ENCODE measurements at places on chromosomes 2 and 18.

- DNase-seq = no peak
These were observed 598.9 kb upstream of the LINC00305 start for GRCh38 chr18:64747803-64748202.

DNA sequence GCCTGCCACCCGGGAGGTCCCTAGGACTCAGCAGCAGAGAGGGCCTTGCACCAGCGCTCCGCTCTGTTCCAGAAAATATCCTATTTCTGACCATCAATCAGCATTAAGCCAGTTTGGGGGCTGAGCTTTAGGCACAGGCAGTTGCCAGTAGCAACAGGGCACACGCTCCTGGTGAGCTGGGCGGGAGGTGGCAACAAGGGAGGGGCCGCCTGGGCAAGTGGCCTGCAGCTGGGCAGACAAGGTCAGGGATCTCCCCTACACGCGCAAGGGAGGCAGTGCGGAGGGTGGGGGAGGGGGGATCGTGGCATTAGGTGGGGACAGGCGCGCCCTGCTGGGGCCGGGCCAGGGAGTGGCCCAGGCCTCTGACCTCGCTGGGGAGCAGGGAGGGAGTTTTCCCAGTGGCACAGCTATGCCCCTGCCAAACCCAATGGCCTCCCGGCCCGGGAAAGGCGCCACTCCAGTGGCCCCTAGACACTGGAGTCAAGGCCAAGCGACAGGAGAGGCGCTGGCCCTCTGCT is 302.8 kb downstream of the NCKAP5 start:
- DNase-seq = no peak

- DNase-seq = no peak
These were observed 5.4 kb upstream of the ITGB6 start for GRCh38 chr2:160205505-160205904.

GRCh38 chr18:25314838-25315190 is 37.2 kb downstream of the ZNF521 start:
- DNase-seq = no peak

DNA sequence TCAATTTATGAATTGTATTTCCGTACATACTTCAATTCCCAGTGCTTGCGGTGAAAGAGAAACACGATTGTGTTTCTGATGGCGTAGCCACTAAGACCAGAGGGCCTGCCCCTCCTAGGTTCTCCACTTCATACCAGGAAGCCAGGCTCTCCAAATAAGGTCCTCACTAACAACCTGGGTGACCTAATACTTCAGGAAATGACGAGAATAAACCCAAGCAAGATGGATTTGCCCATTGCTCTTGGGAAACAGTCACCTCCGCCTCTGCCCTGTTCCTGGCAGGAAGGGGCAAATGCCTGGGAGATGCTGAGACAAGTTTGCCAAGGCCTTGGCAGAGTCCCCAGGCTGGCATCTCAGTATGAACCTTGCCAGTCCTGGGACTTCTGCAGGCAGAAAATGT is 41.8 kb downstream of the TTC32 start:
- DNase-seq = no peak

GRCh38 chr2:66874411-66874810 is 439.5 kb downstream of the MEIS1 start:
- no peak for DNase-seq

- no peak for DNase-seq
These were observed 4.8 kb upstream of the PDIA6 start for GRCh38 chr2:10817413-10817812.

DNA sequence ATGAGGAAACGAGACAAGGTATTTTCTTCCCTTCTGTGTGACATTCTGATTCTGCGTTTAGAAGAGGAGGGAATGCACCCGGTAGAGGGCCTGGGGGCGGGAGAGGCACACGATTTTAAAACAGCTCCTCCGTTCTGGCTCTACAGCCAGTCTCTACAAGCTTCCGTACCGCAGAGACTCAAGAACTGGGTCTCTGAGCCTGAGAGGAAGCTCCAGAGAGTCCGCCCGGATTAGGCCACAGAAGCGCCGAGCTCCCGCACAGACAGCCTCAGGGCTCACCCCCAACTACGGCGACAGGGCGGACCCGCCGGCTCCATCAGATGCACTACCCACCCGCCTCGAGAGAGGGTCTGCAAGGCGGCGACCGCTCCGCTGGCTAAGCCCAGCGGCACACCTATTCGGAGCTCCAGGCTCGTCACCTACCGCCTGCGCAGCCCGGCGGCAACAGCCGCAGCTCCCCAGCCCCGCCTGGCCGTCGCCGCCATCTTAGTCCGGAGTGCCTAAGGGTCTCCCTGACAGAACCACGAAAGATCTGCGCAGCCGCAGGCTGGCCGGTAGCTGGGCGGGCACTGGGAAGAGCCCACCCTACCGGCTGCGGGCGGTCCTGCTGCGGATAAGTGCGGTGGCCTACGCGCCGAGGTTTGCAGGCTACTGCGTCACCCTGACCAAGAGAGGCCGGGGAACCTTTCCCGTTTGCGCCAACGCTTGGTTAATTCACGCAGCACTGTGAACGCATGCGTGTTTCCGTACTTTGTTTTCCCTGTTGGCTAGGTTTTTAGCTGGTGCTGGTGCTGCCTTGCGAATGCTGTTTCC is at the start of gene NFU1:
TSS of gene NFU1 (minus strand) at position 498 of the 813 bp plus-strand sequence. CDS start at position 485, 13 bp downstream.
- peak; percentile 71 for DNase-seq

DNA sequence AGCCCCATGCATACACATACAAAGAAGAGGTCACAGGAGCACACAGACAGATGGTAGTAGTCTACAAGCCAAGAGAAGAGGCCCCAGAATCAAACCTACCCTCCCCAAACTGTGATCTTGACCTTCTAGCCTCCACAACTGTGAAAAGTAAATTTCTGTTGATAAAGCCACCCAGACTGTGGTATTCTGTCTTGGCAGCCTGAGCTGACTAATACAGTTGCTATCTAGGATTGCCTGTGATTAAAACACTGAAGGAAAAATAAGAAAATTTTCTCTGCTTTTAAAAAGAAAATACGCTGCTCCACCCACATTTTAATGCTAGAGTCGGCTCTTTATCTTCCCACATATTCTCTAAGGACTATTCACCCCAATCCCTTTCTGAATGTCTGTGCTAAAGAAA is 143.7 kb upstream of the TMEM200C start:
- DNase-seq = no peak

GRCh38 chr2:200762127-200762526 is 49.6 kb upstream of the BZW1 start:
- DNase-seq = no peak

DNA sequence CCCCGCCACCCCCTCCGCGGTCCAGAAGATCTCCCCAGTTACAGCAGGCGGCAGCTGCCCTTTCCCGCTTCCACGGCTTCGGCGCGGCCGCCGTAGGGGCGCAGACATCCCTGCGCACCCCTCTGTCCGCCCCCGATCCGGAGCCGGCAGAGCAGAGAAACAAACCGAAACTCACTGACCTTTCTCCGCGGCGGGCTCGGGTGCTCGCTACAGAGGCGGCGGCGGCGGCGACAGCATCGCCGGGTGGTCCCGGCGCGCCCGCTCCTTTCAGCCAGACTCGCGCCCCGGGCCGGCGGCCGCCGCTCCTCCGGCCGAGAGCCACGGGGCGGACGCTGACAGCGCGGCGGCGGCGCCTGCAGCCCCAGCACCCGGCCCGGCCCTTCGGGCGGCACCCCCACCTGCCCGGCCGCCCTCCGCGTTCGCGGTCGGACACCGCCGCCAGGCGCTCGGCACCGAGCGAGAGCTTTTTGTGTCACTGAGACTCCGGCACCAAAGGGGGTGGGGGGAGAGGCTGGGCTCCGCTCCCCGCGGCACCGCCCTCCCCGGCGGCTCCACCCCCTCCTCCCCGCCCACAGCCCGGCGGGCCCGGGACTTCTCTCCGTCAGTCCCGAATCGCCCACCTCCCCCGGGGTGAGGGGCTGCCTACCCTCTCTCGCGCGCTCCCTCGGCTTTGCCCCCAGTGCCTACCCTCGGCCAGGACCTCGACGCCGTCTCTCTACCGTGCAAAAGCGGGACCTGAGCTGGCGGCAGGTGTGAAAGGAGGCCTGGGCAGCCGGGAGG is 1.4 kb upstream of the RNF152 start:
- peak; percentile 67 for DNase-seq

- DNase-seq = no peak
These were observed 631 bp downstream of the MORN2 start for GRCh38 chr2:38876407-38876806.

DNA sequence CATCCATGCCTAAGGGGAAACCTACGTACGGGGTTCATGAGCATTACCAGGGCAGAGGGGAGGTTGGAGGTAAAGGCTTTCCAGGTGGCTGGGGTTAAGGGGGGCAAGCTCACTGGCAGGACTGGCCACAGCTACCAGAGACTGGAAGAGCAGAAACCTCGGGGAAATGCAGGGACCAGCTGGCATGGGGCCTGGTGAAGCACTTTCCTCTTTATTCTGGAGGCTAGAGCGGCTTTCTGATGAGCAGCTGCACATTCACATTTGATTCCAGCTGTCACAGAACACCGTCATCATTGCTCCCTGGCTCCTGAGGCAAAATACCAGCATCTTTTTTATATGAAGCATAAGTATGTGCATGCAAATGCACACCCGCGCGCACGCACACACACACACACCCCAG is 28.7 kb upstream of the LRRC30 start:
- DNase-seq = no peak

DNA sequence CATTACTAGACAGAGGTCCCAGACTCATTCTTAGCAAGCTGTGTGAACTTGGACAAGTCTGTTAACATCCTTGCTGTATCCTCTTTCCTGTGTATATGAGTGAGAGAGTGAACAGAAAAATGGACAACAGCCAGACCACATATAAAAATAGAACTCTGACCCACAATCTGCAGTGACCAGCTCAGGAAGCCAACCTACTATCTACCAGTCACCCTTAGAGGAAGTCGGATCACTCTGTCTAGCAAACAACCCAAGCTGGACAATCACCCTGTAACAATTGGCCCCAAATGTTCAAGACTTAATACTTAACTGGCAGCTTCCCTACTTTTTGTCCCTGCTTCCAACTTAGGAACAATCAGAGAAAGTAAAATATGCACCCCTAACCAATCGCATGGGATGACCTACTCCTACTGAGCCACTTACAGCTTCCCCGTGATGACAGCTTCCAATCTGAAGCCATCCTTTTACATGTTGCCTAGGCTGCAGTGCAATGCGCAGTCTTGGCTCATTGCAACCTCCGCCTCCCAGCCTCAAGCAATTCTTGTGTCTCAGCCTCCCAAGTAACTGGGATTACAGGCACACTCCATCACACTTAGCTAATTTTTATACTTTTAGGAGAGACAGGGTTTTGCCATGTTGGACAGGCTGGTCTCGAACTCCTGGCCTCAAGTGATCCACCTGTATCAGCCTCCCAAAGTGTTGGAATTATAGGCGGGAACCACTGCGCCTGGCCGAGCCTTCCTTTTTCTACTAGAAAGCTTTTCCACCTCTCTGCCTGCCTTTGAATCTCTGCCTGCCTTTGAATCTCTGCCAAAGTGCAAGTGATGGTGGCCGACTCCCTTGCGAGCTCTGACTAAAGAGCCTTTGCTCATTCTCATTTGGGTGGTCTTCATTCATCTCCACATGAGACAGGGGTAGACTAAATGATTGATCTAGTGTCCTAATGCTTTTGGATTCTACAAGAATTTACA is 158.3 kb upstream of the NDUFV2 start:
- no peak for DNase-seq

GRCh38 chr2:108904680-108905079 is 84.3 kb downstream of the EDAR start:
- no peak for DNase-seq

DNA sequence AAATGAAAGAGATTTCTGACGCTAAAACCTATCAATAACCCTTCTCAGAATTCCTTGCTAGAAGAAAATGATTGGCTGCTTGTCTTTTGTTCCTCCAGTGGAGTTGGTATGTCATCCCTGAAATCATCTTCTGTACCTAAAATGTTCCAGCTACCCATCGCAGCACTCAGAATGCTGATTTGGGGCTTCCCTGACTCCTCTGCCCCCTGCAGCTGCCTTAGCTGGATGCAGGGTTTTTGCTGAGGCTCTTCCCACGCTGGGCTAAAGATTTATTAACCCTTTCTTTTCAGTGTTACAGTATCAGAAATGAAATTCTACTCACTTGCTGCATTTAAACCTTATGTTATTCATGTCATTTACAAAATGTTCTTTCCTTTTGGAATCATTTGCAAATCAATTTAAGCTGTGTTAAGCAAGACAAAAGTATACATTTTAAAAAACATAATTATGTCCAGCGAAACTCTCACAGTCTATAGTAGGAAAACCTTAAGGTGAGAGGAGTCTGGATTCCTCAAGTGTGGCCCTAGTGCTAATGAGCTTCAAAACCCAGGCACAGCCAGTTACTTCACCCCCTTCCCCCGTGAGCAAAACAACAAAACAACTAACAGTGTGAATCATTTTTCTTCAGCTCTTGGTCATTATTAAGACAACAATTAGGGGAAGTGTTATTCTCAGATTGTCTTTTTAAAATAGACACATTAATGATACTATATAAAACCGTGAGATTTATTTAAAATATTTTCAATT is 32.8 kb downstream of the PKP4 start:
- DNase-seq = no peak

- peak; percentile 58 for DNase-seq
These were observed 625 bp downstream of the ARPC2 start for GRCh38 chr2:218217360-218218267.

GRCh38 chr2:60317844-60318243 is 235.6 kb downstream of the BCL11A start:
- DNase-seq = no peak

DNA sequence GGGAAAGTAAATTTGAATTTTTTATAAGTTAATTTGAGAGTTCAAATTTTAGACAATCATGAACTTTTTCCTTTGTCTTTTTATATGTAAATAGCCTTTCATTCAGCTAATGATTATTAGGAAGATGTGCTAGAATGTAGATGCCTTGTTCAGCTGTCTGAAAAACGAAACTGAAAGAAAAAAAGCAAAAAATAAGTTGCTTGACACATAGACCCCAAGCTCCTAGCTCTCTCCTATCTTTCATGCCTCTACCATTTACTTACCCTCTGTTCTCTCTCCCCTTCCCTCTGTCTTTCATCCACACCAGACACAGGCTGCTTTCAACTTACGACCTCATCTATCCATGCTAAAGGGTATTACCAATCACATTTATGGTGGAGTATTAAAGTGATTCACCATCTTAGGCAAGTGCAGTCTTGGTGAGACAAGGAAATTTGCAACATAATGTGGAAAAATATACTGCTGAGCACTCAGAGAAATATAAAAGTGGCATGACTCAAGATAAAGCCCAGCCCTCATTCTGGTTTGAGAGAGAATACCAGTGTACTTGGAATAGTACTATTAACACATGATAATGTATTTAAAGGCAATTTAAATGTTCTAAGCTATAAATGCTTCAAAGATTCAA is 425.6 kb downstream of the SUCLG1 start:
- DNase-seq = no peak

DNA sequence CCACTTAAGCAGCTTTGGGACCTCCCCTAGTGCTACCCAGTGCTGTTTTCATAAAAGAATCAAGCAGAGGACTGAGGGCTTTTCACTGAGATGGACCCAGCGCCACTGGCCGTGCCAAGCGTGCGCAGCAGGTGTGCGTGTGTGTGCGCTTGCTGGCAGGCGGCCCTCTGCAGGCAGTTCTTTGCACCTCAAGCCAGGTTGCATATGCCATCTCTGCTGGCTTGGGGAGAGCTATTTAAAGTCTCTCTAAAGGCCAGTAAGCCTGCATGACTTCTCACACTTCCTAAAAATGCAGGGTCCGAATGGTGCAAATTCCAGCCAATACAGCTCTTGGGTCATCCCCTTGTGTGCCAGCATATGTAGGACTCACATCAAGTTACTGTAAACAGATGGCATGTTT is 255.5 kb downstream of the RNF152 start:
- DNase-seq = no peak

- no peak for DNase-seq
These were observed 156.6 kb downstream of the DOK6 start for GRCh38 chr18:69557282-69557681.

- no peak for DNase-seq
These were observed 212.7 kb upstream of the COPS8 start for GRCh38 chr2:236872981-236873380.
